NCI-H1417 treated with DMSO at 0.1 percent for 48 hours (cell line): ENCODE measurements at places on chromosomes 12 and 14.
A peak's percentile ranks its signal among the peaks of the same experiment; 100 is the strongest.

GRCh38 chr14:71721791-71722190 is 210.4 kb upstream of the RGS6 start:
- no peak for DNase-seq

DNA sequence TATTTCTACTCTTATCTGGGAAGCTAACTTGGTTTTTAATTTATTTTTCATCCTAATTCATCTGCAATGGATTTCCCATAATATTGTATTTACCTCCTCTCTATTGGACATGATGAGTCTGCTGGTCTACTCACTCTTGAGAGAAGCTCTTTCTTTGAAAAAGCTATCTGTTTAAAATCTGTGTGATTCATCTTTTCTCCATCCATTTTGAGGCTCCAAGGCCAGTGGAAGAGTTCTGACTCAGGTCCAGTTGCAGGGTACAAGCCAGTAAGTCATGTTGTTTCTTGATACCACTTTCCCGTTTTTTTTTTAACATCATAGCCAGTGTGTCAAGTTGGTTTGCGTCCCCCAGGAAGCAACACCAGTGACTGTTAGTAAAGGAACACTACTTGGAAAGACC is 160.3 kb upstream of the BMP4 start:
- DNase-seq: no peak

- DNase-seq: no peak
These were observed 51.1 kb downstream of the MIS18BP1 start for GRCh38 chr14:45201905-45202304.

DNA sequence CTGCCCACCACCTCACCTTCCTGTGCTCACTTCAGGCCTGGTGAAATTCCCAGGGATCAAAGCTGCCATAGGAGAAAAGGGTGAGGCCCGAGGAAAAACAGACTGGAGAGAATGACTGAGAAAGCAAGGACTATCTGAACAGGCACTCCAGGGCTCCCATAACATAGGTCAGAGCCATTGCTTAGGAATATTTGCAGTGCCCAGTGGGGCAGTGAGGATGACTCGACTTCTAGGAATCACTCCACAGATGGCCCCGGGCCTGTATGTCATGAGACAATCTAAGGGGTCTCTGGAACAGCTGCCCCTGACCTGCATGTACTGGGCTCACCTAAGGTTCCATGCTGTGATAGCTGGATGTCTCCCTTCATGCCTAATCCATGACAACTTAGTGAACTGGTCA is 51.6 kb downstream of the GPHB5 start:
- no peak for DNase-seq

DNA sequence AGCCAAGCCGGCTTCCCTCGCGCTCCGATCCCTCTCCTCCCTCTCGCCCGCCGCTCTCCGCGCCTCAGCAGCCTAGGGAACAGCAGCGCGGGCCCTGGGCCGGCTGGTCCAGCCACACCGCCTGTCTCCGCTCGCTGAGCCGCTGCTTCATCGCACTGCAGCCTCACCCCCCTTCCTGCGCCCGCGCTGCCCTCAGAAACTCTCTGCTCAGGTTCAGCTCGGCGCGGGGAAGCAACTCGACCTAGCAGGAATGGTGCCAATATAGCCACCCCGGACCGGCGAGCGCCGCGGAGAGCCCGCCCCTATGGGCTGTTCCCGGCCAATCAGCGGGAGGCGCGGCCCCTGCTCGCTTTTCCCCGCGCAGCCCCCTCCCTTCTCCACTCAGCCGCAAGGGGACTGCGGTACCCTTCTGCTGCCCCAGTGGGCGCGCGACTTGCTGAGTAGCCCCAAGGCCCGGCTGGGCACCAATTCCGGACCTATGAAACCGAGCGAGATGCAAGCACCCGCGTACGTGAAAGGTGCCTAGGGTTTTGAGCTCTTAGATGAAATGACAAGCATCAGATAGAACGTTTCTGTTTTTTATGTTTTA is at the start of gene ADAMTS20:
TSS of gene ADAMTS20 (minus strand) at position 233 of the 589 bp plus-strand sequence. CDS start 282 bp downstream, outside the sequence.
- DNase-seq: peak; percentile 33

DNA sequence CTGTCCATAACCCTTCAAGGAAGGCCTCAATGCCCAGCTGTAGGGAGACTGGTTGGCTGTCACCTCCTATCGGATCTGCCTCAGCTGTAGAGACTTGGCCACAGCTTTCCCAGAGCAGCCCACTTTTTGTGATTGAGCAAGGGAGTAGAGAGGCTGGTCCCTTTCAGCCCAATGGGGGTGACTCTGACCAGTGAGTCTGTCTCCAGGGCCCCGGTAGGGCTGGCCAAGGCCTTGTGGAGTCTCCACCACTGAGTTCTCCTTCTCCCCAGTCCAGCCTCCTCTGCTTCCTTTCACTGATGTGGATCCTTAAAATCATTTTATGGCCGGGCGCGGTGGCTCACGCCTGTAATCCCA is 14.5 kb upstream of the HPD start:
- no peak for DNase-seq

GRCh38 chr12:122072031-122072970 is 6.3 kb upstream of the MLXIP start:
- DNase-seq: peak; percentile 64

- DNase-seq: no peak
These were observed 12.7 kb downstream of the BMAL2 start for GRCh38 chr12:27345376-27345775.

- no peak for DNase-seq
These were observed 1.2 kb downstream of the ANKRD9 start for GRCh38 chr14:102508410-102508773.

GRCh38 chr14:67391268-67391667 is 20.7 kb downstream of the PLEK2 start:
- no peak for DNase-seq

GRCh38 chr14:100434911-100435438 is 111.8 kb downstream of the SLC25A47 start:
- no peak for DNase-seq

DNA sequence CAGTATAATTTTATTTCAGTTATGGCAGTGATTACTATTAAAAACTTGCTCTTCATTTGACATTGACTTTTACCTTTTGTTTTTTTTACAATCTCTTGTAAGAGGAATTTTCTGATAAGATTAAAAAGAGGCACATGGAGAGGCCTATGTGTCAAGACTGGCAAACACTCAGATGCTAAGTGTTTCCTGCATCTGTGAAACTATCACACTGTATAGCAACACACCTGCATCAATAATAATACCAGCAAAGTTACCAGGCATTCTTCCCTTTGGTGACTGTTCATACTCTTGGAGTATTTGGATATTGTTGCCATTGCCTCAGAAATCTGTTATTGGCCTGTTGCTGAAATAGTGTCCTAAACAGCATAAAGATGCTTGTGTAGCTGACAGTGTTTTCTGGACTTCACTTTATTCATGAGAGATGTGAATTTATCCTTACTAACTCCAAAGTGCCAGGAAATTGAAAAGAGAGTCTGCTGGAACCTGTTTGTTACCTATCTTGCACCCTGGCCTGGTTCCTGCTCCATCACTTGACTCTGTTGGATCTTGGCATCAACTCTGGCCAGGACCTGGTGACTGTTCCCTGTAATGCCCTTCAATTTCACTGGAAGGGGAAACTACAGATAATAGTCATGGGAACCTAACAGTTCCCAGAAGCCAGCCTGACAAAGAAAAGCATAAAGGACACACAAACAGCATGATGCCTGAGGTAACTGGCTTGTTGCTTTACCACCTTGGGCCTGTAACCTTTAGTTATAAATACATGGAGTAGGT is 19.8 kb downstream of the SLC16A7 start:
- no peak for DNase-seq

DNA sequence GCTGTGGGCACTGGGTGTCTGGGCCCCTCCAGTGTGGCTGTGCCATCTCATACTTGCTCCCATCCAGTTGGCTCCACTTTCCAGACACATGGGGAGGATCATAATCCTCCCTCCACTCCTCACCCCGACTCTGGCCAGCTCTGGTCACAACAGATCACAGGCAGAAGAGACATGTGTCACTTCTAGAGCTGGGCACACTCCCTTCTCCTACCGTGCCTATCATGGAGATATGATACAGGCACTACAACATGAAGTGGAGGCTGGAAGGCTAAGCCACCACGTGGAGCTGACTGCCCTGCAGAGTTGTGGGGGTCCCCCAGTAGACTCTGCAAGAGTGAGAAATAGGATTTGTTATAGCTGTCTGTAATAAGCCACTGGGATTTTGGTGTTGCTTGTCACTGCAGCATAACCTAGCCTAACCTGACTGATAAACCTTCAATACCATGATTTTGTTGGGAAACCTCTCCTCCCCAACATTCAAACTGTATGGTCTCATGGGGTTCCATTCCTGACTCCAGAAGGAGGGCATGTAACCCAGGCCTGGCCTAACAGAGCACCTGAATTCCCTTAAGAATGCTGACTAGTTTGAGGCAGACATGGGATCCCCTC is 20.0 kb downstream of the NT5DC3 start:
- DNase-seq: no peak

GRCh38 chr14:76695263-76695920 is 65.9 kb upstream of the VASH1 start:
- DNase-seq: no peak

- DNase-seq: no peak
These were observed 24.1 kb upstream of the UBC start for GRCh38 chr12:124938587-124938986.

- no peak for DNase-seq
These were observed 201.9 kb upstream of the FOXN3 start for GRCh38 chr14:89618811-89619551.

- no peak for DNase-seq
These were observed 48.5 kb upstream of the OR5AU1 start for GRCh38 chr14:21204167-21205025.

DNA sequence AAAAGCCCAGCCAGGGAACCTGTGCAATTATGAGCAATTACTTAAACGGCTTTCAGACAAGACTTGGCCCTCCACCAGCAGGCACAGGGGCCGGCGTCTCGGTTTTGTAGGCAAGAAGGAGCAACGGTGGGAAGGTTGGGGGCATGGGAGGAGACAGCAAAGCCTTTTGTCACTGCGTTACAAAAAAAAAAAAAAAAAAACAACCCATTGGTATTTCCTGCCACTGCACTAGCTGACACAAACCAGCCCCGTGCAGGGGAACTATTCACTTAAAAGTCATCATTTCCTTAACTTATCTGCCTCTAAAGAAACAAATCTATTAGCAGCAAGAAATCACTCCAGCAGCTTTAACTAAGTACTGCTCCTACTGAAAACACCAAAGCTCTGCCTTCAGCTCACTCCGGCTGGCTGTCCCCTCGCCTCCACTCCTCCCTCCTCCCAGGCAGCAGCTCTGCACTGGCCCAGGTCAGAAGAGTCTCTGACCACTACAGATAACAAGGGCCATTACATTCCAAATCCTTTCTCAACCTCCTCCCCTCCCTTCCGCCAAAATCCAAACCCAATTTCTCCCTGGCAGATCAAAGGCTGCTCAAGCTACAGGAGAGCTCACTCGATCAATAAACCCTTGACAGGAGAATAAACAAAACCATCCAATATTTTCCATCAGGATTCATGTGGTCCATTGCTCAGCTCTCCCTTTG is 105.2 kb upstream of the CDKN3 start:
- DNase-seq: no peak

DNA sequence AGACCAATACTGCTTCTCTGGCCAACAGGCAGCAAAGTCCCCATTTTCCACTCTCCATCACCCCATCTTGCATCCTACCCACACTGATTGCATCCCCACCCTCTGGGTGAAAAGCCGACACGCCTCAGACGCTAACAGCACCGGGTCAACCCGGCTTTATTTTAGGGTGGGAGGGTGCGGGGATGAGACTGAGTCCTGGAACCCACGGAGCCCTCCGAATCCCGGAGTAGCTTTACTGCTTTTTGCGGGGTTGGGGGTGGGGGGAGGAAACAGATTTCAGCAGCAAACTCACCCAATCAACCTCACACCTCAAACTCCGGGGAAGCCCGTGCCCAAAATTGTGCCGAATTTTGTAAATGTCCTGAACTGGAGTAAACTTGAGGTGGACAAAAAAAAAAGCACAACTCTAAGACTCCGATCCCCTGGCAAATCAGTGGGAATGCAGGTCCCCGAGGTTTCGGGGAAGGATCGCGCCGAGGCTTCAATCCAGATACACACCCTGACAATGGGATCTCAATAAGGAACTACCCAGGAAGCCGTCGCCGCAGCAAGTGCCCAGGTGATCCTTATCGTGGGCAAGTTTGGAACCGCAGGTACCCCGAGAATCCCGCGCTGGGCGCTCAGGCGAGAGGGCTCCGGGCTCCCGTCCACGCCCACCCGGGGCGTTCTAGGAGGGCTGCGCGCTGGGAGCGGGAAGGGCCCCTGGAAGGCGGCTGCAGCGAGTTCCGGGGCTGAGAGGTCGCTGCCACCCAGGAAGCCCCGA is 1.1 kb downstream of the GCH1 start:
- DNase-seq: no peak

- DNase-seq: no peak
These were observed 131.9 kb downstream of the HMGA2 start for GRCh38 chr12:65956056-65956738.

DNA sequence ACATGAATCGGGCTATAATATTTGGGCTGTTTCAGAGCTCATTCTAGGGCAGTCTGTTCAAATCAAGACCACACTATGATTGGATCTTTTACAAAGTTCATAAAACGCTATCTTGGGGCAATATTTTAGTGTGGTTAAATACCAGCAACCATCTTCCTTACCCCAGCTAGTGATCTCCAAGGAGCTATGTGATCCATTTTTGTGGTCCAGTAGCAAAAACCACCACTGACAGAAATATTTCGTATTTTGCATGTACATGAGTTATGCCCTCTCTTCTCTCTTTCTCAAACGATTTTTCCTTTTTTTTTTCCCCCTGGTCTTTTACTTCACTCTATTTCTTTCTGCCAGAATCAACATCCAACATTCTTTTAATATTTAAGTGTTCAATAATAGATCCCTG is 280.6 kb upstream of the KITLG start:
- DNase-seq: no peak

GRCh38 chr12:57782243-57782607 is 362 bp upstream of the TSFM start:
- DNase-seq: no peak

- no peak for DNase-seq
These were observed 465.2 kb downstream of the BCAT1 start for GRCh38 chr12:24483732-24484131.

DNA sequence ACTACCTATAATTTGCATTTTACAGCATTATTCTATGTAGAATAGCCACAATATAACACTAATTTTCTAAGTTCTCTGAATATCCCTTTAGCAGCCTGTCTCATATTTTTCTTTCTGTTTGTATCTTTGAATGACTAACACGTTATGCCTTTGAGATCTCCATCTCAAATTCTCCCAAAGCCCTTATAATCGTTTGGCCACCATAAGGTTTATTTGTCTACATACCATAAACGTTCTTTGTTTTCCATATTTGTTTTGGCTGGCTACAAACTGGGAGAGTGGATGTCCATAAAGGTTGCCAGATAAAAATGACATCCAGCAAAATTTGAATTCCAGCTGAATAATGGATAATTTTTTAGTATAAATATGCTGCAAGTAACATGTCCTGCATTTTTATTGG is 203.7 kb downstream of the STXBP6 start:
- no peak for DNase-seq

DNA sequence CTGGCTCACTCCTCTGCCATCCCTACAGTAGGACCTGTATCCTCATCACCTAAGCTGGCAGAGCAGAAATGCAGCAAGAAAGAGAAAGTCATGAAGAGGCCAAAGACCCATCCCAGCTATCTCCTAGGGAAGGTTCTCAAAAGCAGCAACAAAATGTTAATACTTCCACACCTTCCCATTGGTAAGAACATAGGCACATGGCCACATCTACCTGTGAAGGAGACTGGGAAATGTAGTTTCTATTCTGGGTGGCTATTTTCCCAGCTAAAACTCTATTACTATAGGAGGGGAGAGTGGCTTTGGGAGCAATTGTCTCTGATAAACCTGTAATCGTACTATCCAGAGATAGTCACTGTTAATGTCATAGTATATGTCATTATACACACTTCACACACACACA is 13.7 kb upstream of the EIF2B2 start:
- DNase-seq: no peak
